ENCODE measurements at places on chromosomes 4 and X.

- no peak for DNase-seq
These were observed 102.1 kb upstream of the LNX1 start for GRCh38 chr4:53693408-53693807.

- DNase-seq: no peak
These were observed 6.8 kb downstream of the BGN start for GRCh38 chrX:153501530-153501929.

DNA sequence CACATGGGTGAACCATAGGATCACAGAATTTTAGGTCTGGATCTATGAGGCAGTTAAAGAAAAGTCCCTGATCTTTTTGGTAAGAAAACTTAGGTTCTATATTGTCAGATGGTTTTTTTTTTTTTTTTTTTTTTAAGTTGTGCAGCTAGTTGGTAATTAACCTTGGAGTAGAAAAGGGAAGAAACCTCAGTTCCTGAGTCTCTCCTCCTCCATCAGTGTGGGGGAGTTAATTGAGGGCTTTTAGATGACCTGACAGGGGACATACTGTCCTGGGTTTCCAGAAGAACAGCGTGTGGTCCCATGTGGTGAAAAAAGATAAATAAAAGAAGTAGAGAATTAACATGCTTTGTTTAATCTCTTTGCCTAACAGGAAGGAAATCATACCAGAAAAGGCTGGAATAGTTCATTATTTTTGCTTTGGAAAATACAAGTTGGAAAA lies 123.7 kb downstream of the ARHGAP10 start:
- DNase-seq: no peak

GRCh38 chrX:109440475-109440874 lies 41.4 kb downstream of the GUCY2F start:
- DNase-seq: no peak

GRCh38 chr4:38764277-38764676 lies 18.5 kb downstream of the TLR10 start:
- DNase-seq: no peak

DNA sequence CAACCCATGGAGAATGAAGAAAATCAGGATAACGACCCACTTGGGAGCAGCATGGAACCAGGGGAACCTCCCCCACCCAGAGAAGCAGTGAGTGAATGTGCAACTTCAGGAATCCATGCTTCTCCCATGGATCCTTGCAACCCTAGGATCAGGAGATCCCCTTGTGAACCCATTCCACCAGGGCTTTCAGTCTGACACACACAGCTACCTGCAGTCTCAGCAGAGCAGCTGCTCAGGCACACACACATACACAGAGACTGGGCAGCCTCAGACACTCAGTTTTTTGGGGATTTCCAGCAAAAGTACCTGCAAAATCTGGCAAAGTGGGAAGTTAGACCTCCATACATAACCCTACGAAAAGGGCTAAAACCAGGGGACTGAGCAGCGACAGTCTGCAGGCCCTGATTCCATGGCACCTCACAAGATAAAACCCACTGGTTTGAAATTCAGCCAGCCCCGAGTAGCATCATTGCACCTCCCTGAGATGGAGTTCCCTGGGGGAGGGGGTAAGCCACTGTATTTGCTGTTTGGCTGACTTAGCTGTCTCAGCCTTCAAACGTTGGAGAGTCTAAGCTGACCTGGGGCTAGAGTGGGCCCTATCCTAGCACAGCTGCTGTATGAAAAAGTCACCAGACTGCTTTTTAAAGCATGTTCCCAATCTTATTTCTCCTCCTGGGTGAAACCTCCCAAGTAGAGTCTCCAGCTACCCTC lies 737.5 kb upstream of the NDST4 start:
- DNase-seq: no peak
